ENCODE measurements at places on chromosomes 1 and 21. TPM values are rescaled to one million over a fixed set of nuclear protein-coding genes. Genes with fewer than 3 reads are reported as not detected.

FAAH gene
- 10.7 TPM for total RNA-seq

GRCh38 chr1:79859212-79859948 lies 852.9 kb upstream of the ADGRL4 start:
- H3K4me1 ChIP-seq = no peaks in the 10 kb centered on the region
- DNase-seq = no peak
- no peak overlapping the region for H3K27ac ChIP-seq
- H3K36me3 ChIP-seq = no peaks in the 10 kb centered on the region
- H3K4me3 ChIP-seq = no peak overlapping the region
- no peaks in the 10 kb centered on the region for H3K27me3 ChIP-seq

GRCh38 chr21:45438391-45439145 lies 33.6 kb downstream of the COL18A1 start:
- peaks cover 10% of the 10 kb centered on the region for H3K4me1 ChIP-seq
- peak overlapping the region; percentile 43 for H3K27ac ChIP-seq
- no peaks in the 10 kb centered on the region for H3K36me3 ChIP-seq
- no peaks in the 10 kb centered on the region for H3K27me3 ChIP-seq
- peak overlapping the region; percentile 44 for H3K4me3 ChIP-seq

DNA sequence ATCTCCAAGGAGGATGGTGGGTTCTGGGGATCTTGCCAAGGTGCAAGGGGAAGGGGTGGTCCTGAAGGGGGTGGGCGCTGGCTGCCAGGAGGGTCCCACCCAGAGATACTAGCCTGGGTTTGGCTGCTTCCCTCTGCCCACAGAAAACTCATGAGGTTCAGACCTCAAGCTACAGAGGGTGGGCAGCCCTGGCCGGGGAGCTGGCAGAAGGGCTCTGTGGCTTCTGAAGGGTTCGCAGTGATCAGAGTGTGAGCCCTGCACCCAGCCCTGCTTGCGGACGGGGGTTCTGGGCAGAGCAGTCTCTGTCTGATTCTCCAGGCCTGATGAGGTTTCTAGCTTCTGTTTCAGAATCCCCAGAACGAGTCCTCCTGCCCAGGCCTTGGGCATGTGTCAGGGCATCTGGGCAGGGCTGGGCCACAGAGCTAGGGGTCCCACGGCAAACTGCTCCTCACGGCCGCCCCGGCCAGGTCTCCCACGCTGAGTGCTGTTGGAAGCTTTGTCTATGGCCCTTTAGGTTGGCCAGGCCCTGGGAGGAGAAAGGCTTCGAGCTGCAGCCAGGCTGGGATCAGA lies 635 bp upstream of the MMEL1 start:
- H3K27ac ChIP-seq = no peak overlapping the region
- no peak for DNase-seq
- no peaks in the 10 kb centered on the region for H3K27me3 ChIP-seq

DNA sequence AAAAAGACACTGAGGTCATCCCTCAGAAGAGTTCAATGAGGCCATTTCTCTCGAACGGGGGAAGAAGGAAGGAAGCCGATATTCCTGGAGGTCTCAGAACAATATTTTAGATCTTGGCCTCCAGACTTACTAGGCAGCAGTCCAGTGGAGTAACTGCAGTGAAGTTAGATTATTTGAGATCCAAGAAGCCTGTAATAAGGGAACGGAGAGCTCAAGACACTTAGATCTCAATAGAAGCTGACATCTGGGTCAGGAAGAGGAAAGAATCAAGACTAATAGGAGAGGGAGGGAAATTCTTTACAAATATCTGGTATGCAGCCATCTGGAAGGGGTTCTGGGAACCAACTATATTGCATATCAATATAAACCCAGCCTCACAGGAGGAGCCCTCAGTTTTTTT lies 13.6 kb upstream of the ENAH start:
- no peaks in the 10 kb centered on the region for H3K27me3 ChIP-seq
- DNase-seq = no peak

DNA sequence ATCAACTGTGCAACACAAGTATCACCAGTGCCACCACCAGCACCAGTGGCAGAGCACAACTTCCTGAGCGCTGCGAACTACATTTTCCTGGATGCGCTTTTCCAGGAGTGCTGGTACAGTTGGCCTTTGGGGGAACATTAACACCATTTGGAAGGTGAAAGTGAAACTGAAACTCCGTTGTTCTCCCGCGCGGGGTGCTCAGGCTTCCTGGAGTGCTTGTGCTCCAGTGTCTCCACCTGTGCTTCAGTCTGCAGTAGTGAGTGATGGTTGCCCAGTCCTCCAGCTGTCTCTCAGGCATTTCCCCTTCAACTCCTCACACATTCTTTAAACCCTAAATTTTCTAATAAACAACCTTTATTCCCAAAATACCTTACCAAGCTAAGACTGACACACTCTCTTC lies 187.8 kb downstream of the LRRIQ3 start:
- no peaks in the 10 kb centered on the region for H3K4me1 ChIP-seq
- no peak overlapping the region for H3K27ac ChIP-seq
- DNase-seq = peak; percentile 11
- no peaks in the 10 kb centered on the region for H3K27me3 ChIP-seq
